ENCODE measurements at places on chromosomes 4 and X.

DNA sequence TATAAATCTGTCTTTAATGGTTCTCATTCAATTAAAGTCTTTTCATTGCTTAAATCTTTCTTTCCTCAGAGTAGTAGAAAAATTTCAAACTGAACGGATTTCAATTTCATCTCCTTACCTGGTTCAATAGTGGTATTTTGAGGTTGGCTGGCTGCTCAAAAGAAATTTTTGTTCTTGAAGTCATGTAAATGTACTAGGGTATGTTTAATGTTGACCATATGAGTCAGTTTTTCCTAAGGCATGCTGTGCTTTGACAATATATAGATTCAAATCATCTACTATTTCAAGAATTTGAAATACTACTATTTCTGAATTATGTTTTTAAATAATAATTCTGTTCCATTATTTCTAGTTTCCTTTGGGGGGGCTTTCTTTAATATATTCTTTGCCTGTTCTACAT lies 105.5 kb downstream of the PACRGL start:
- no peak for DNase-seq

- no peak for DNase-seq
These were observed 1.1 kb downstream of the GPR78 start for GRCh38 chr4:8581094-8581861.

DNA sequence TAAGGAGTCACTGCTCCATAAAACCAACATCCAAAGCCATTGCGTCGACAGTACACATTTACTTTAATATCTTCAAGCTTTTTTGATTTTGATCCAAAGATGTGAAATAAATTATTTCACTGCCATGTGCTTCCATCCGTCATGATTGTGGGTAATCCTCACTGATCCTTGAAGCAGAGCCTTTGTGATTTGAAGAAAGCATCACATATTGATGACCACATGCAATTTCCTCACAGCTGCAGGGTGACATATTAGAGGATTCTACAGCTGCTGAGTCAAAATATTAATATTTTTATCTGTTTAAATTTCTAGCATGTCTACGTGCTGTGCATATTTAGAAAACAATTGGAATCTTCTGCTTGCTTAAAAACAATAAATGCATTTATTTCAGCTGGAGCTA lies 196.8 kb upstream of the ANXA3 start:
- no peak for DNase-seq

GRCh38 chr4:143375326-143376073 lies 38.8 kb downstream of the GAB1 start:
- DNase-seq = no peak

GRCh38 chrX:45518552-45518951 lies 317.9 kb upstream of the DIPK2B start:
- DNase-seq = no peak

DNA sequence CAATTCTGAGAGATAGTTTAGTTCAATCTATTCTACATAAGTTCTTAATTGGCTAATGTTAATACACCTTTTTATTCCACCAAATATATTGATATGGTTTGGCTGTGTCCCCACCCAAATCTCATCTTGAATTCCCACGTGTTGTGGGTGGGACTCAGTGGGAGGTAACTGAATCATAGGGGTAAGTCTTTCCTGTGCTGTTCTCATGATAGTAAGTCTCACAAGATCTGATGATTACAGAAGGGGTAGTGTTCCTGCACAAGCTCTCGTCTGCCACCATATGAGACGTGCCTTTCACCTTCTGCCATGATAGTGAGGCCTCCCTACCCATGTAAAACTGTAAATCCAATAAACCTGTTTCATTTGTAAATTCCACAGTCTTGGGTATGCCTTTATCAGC lies 11.3 kb downstream of the PPA2 start:
- no peak for DNase-seq

GRCh38 chr4:7747062-7747385 lies 192.6 kb downstream of the AFAP1 start:
- no peak for DNase-seq

- no peak for DNase-seq
These were observed 156.3 kb downstream of the BCOR start for GRCh38 chrX:39941332-39941920.

DNA sequence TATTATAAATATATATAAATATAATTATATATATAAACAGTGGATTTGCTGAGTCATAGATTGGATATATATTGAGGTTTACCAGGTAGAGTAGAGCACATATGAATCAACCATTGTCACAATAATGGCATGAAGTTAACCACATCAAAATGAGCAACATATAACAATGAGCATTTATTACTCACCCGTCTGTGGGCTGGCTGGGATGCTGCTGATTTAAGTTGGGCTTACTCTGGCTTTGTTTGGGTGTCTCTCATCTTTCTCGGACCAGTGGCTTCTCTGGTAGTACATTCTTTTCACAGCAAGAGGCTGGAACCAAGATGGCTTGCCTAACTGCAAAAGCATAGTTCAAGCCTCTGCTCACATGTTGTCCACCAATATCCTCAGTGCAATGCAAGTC lies 111.7 kb upstream of the TAPT1 start:
- no peak for DNase-seq
